ENCODE measurements at places on chromosomes 7 and 10.

- no peak for DNase-seq
These were observed 698.6 kb upstream of the NRP1 start for GRCh38 chr10:34033078-34033477.

GRCh38 chr10:83166344-83166743, 973.0 kb upstream of the GHITM start:
- no peak for DNase-seq

DNA sequence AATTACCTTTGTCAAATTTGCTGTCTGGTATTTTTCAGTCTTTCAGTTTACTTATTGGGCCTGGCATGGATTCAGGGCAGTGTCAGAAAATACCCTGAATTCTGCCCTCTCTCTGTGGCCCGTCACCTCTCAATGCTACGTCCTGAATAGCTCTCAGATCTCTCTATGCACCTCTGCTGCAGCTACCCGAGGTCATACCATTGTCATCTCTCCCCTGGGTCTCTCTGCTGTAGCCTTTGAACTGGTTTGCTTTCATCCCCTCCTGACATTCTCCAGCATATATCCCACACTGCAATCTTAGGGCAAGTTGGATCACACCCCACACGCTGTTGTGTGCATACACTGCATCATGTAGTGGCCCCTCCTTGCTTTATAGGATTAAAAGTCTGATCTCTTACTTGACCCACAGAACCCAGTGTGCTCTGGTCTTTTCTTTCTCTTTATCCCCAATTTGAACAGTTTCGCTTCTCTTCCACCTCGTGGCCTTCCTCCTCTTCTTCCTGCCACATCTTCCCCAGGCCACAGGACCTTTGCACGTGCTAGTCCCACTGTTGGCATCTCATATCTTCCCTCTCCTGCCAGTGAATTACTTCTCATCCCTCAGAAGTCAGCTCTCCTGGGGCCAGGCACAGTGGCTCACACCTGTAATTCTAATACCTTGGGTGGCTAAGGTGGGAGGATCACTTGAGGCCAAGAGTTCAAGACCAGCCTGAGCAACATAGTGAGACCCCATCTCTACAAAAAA, 372.9 kb downstream of the GALNT17 start:
- DNase-seq: no peak

DNA sequence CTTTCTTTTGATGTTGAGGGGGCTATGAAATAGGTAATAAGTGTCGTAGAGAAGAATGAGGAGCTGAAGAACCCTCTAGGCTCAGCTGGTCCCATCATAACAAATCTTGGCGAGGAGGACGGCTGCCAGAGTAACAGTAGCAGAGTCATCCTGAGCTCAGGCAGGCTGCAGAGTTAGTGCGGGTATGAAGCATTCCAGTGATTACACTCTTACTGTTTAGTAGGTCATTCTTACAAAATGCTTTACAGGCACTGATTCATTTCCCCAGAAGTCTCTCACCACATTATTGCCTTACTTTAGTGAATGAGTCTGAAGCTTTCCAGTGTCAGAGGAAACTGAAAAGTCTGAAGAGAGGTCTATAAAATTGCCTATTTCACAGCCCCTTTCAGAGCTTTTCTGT, 43.9 kb upstream of the GPR158 start:
- DNase-seq: no peak

DNA sequence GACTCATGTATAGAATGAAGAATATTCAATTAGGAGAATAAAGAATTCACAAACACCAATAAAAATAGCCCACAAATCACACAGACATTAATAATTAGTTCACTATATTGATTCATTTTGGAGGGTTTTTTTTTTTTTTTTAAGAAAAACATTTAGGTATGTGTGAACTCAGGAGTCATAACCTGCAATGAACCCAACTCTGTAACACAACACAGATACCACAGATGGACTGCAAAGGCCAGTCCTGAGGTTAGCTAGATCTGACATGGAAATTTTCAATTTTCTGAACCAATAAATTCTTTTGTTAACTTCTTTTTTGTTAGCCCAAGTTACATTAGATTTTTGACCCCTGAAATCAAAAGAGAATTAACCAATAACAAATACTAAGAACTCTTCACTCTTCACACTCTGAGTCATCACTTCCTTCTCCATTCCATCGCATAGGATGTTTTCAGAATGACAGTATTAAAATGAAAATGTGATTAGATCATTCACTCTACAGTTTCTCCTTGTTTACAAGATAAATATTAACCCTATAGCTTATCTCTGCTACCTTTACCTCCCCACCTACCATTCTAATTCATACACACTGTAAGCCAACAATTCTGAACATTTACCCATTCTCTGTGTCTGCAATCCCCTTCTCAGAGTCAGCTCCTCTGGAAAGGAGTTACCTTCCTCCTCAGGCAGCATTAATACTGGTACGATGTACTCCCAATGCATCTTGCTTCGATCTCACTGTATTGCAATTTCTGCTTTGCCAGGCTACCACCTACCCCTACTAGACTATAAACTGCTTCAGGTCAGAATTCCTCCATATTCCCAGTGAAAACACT, 141.5 kb downstream of the LRRN3 start:
- no peak for DNase-seq

DNA sequence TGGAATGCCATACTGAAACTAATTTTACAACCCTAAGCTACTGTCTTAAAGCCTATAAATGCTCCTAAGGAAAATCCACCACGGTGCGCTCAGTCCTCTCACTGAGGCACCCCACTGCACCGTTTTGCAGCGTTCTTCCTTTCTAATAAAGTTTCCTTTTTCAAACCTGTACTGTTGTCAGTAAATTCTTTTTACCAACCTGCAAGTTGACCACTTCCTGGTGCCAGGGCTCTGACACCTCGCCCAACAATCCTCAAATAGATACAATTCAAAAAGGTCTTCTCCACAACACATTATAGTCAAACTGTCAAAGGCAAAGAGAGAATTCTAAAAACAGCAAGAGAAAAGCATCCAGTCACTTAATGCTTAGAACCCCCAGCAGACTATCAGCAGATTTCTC, 42.8 kb downstream of the HERPUD2 start:
- no peak for DNase-seq

GRCh38 chr7:156657681-156658080, 17.1 kb downstream of the RNF32 start:
- DNase-seq: no peak

- DNase-seq: no peak
These were observed 6.5 kb downstream of the MDH2 start for GRCh38 chr7:76054123-76055120.

DNA sequence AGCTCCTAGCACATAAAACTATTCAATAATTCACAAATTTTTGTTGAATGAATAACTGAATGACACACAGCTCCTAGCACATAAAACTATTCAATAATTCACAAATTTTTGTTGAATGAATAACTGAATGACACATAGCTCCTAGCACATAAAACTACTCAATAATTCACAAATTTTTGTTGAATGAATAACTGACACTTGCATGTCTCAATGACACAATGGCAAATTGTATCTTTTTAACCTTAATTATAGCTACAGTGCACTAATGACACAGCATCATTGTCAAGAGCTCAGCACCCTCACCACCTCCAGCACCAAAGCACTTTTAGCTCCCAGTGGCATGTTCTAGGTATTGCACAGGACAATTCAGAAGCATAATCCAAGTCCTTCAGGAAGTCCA, 131.6 kb downstream of the PDE1C start:
- no peak for DNase-seq

All from NCI-H1436 treated with DMSO at 0.1 percent for 48 hours (cell line).